DMS153 (cell line): ENCODE measurements at places on chromosomes 6 and 20.

DNA sequence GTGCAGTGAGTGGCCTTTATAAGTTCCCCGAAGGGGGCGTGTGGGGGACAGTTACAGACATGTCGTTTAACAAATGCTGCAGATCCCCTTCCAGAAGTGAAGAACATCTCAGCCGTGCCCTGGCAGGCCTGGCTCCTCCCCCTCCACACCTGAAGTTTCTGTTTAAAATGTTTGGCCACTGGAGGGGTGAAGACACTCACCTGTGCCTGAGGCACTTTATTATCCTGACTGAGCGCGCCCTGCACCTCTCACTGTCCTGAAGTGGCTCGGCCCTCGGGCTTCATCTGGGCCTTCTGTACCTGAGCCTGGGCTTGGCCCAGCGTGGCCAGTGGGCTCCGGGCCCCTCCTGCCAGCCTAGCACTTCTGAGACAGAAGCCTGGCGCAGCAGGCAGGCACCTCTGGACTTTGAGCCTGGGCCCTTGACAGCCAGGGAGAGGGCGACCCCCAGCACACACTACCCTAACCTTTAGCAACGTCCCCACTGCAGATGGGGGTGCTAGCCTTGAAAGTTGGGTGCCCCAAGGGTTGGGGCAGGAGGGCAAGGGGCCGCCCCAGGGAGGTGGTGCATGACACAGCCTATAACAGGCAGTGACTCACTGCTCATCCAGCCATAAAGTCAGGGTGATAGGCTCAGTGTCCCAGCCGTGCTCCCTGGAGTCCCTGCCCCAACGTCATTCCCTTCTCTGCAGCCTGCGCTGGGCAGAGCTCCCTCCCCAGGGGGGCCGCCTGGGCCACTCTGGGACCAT lies 13.6 kb upstream of the GATA5 start:
- DNase-seq = no peak

DNA sequence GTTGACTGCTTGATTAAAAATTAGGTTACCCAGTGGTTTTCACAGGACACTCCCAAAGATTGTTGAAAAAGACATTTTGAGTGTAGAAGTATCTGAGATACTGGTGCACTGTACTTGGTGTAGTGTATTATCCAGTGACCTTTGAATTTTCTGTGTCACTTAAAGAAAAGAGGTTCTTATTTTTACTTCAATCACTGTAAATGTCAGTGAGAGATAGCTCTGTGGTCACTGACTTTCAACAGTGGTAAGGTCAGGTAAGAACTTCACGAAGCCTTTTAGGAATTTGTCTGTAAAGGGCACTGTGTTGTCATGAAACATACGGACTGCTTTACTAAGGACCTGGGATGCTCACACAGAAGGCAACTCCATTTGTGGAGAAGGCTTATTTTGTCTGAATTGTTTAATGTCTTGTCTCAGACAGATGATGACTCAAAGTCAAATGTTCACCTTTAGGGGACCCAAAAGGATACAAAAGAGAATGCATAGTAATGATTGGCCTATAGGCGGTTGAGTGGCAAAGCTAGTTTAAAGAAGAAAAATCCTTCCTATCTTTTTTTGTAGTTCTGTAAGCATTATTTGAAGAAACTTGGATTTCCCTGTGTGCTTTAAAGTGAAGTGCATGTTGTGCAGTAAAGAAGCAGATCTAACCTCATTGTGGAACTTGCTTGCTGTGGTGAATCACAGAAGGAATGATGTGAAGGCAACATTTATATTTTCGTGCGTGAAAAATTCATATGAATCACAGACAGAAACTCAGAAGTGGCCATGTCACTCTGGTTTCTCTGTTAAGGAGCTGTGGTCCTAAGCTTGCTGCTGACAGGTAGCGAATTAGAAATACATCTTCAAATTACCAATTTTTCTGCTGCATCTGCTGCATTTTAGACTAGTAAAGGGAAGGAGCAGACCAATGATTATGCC lies 47.3 kb downstream of the ZFAND3 start:
- no peak for DNase-seq

- DNase-seq = no peak
Measured at GRCh38 chr6:5656226-5656625, 350.5 kb downstream of the NRN1 start.

DNA sequence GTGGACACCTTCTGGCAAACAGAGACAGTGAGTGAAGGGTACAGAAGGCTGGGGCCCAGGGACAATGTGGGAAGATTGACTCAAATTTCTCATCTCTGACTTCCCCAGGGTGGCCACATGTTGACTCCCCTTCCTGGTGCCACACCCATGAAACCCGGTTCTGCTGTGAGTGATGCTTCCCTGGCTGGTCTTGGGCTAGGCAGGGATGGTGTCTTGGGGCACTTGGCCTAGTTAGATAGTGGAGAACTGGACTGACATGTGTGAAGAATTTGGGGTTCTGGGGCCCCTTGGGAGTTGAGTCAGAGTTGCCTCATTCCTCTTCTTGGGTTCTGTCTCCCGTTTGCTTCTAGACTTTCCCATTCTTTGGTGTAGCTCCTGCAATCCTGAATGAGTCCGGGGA lies 34.2 kb downstream of the GSS start:
- DNase-seq = no peak

DNA sequence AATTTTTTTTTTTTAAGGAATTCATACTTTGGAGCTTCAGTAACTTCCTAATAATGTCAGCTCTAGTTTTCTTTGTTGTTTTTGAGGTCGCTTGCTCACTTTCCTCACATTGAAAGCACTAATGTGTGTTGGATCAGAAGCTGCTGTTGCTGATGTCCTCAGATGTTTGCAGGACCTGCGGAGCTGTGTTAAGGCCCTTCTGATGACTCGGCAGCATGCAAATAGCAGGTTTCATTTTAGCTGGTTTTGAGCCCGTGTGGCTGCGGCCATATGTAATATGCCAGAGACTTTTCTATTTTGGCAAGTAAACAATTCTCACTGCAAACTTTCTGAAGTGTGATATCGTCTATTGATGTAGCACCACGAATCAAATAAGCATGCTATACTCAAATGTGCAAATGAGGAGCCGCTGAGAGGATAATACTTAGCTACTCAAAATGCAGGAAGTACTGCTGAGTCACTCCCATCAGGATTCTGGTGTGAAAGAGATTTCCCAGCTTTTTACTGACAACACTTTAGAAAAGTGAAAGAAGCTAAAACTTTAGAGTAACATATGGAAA lies 187.8 kb downstream of the SASH1 start:
- peak; percentile 21 for DNase-seq

DNA sequence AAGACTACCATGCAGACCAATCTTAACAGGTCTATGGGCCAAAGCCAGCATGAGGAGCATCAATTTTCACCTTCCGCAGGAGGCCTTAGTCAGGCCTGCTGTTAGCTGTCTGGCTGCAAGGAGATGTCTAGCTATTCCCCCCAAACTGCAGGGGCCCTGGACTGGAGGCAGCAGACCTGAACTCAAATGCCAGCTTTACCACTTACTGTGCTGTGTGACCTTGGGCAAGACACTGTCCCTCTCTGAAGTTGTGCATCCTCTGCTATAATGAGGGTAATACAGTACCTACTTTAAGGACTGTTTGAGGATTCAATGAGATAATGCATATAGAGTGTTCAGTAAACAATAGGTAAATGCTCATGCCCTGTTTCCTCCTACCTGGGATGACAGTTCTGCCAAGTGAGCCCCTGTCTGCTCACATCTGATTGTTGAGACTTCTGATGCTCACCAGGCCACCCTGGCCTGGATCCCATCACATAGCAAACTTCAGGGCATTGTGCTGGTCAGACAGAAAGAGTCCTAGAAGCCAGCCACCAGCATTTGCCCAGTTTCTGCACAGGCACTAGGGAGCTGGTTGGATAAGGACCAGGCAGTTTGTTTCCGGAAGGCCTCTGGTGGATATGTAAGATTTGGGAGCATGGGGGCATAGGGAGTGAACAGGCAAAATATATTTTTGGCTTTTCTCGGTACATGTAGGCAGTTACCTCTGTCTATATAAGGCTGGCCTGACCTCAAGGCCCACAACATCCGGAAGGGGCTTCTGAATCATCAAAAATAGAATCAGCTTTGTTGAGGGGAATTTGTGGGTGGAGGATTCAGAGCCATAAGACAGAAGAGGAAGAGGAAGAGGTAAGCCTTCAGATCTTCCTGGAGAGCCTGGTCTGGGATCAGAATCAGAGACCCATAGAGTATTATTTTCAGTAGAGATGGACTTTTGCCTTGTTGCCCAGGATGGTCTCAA lies 2.3 kb upstream of the OCSTAMP start:
- no peak for DNase-seq

DNA sequence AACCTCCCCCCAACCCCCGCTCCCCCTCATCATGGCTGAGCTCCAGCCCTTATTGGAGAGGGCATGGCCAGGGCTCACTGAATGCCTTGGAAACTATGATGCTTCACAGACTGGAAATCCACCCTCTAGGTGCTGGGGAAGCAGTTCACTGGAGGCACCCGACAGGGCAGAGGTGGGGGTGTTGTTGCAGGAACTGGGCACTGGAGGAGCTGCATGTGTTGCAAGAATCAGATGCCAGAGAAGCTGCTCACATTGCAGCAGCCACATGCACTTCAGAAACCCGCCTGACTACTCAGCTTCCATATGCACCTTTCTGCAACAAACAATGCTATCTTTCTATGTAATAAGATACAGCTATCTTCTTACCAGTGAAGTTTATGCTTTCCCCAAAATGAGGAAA lies 7.9 kb upstream of the TBPL1 start:
- no peak for DNase-seq

DNA sequence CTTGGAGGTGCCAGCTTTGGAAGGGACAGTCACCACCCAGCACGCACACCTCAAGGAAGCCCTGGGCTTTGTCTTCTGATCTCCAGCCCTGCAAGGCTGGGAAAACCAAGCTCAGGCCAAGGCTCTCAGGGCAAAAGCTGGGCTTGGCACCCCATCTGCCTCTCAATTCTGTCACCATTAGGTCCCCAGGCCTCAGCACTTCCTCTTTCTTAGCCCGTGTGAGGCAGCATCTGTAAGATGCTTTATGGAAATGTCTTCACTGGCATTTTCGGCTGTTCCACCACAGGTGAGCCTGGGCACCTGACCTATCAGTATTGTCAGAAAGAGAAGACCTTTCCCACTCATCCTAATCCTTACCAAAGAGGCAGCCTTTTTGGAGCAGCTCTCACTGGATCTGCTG lies 24.6 kb downstream of the GMEB2 start:
- no peak for DNase-seq

GRCh38 chr6:12804952-12805645 lies 88.5 kb downstream of the PHACTR1 start:
- no peak for DNase-seq

DNA sequence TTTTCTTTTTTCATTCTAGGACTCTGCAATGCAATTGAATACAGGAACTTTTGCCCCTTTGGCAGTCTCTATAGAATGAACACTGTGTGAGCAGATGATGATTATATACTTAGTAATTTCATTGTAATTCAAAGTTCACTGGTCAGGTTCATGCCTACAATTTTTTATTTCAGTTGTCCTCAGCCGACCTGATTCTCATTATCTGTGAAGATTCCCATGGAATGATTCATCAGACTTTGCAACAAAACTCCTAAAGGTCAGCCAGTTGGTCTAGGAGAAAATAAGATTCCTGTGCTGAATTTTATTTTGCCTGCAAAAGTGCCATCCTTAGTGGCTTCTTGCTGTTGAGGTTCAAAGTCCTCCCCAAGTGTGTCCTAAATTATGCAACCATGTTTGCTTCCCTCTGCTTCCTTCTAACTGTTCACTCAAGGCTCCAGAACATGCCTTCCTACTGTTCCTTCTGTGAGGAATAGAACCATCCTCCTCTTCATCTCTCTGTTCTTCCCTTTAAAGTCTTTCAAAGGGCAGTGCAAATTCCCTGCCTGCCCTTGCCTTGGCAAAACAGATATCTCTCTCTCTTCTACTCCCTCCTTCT lies 194.2 kb upstream of the CNR1 start:
- DNase-seq = no peak

- no peak for DNase-seq
Measured at GRCh38 chr6:153625089-153625488, 414.0 kb upstream of the OPRM1 start.

DNA sequence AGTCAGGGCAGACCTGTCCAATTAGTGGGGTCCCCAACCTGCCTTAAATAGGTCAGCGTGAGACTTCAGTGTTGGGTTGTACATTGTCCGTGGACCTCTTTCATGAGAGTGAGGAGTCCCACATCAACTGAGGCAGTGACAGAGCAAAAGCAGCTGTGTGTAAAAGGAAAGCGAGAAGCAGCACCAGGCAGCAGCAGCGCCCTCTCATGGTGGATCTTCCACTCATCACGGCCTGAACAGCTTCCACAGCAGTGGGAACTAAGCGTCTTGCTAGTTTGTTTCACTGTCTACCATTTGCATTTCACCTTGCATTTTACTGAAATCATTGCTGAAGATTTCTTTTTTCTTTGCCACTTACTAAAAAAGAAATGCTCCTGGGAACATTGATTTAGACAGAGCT lies 333.8 kb downstream of the PKHD1 start:
- DNase-seq = no peak

DNA sequence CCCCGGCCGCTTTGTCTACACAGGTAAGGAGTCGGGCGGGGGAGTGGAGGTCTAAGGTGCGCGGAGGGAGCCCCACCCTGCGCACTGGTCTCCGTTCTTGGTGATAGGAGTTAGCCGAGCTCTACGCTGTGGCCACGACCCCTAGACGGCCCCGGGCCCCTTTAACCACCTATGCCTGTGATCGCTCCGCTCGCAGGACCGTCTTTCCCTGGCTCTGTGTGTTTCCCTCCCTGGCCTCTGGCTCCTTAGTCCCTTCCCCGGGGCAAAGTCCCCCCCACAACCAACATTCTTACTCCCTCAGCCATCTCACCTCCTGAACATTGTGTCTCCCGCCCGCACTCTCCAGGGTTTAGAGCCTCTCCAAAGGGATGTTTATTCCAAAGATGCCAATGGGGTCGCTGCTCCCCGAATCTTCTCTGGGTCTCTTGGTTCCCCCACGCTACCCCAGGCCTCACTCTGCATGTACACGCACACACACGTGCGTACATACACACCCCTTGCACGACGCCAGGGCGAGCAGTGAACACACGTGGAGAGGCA lies 50.4 kb downstream of the CPXM1 start:
- DNase-seq = no peak

DNA sequence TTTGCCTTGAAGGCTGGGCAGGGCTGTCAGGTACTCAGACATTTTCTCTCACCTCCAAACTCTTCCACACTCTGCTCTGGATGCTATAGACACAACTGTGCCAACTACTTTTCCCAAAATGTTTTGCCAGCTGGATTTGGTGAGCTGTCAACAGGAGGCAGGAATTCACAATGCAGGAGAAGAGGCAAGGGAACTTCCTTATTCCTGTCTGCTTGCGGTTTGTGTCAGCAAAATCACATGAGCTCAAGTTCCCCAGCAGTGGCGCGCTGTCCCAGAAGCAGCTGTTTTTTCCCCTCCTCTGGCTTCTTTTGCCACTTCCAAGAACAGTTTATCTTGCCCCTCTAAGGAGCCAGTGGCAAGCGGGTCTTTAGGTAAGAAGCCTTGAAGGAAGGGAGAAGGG lies 608.2 kb downstream of the PRKN start:
- no peak for DNase-seq

GRCh38 chr20:22071841-22072240 lies 366.4 kb downstream of the PAX1 start:
- DNase-seq = no peak

DNA sequence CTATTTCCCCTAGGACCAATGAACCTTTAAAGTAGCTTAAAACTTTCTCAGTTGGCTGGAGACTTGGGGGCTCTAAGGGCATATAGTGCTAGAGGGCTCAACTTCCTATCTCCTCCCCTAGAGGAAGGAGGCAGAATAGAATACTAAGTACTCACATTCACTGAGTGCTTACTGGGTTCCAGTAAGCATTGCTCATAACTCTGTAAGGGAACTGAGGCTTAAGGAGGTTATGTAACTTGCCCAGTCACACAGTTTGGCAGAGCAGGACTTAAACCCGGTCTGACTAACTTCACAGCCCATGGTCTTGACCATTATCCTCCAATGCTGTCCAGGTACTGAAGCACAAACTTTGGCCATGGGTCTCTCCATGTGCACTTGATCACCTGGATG lies 12.5 kb downstream of the SESN1 start:
- DNase-seq = no peak
